Stimulated activated CD4-positive, alpha-beta T cell treated with anti-CD3 and anti-CD28 coated beads, Interleukin-12 subunit alpha, Interleukin-12 subunit beta, amount 100 ng/mL, for 24 hours (primary cell): ENCODE measurements at places on chromosomes 12 and 14.

DNA sequence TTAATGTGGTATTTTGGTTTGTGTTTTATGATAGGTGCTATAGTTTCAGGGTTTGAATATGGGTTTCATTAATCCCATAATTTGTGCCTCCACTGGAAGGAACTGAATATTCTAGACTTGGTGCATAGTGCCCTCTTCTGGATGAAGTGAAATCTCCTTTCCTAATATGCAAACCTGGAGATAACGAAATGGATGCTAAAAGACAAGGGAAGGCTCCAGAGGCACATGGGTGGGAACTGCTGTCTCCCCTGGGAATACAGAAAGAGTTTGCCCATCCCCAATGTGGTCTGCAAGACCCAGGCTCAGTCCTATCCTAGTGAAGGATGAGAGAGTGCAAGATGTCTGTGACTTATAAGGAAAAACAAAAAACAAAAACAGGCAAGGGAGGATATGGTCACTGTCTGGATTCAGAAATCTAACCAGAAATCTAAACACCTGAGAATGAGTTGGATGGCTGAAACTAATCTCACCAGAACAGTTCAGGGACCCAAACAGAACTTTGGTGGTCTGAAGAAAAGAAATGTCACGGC, 142.3 kb upstream of the TMPO start:
- no peak for DNase-seq

DNA sequence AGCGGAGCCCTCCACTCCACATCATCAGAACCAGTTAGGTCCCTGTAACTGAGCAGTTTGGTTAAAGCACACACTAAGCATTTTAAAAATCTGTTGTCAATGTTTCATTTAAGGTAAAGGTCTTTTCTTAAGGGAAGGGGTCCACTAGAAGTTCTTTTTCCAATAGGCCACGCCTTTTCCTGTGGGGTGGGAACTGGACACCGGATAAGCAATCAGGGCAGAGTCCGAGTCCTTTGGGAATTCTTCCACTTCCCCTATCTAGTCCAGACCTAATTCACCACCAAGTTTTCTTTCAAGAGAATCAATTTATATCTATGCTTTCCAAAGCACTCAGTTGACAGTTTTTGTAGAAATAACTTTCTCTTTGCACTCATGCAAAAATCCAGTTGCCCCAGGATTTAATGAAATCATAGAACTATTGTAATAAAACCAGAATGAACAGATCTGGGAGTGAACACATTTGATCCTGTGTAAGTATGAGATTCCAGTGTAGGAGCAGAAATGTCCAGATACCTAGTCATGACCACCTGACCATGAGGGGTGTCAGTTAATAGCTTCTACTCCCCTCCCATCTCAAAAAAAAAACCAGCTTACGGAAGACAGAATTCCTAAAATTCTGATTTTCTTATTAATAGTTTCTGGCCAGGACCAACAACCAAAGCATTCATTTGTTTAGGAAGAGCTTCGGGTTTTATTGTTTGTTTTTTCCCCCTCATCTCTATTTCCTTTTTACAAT, 11.7 kb downstream of the VPS37B start:
- DNase-seq = no peak

DNA sequence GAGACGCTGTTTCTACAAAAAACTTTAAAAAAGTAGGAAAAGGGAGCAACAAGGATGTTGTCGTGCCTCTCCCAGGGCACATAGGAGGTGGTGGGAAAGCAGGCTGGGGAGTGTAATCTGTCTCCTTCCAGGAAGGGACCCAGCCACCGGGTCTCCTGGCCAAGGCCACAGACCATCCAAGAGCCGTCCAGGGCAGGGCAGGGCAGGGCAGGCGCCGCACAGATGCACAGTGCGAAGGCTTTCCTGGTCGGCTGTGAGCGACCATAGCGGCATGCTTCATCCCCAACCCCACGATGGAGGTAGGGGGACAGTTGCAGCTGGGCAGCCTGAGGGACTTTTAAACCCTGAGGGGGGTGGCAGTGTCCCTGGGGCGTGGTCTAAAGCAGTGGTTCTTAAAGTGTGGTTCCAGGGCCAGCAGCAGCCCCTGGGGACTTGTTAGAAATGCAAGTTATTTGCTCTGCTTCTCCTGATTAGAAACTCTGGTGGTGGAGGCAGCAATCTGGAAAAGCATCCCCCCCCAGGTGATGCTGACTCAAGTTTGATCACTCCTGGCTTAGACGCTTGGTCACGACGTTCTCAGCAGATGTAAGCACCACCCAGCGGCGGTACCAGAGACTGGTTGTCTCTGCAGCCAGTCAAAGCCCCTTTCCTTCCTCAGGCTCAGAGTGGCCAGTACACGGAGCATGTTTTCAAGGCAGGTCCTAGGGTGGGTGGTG, 197.4 kb upstream of the PRMT8 start:
- no peak for DNase-seq

- DNase-seq = no peak
These were observed 26.9 kb downstream of the TBX3 start for GRCh38 chr12:114656906-114657596.

- no peak for DNase-seq
These were observed 189.7 kb upstream of the RGS6 start for GRCh38 chr14:71742485-71742884.

- DNase-seq = no peak
These were observed 474.1 kb upstream of the SOX5 start for GRCh38 chr12:24423611-24424010.
